ENCODE measurements at places on chromosomes 12 and 14.

DNA sequence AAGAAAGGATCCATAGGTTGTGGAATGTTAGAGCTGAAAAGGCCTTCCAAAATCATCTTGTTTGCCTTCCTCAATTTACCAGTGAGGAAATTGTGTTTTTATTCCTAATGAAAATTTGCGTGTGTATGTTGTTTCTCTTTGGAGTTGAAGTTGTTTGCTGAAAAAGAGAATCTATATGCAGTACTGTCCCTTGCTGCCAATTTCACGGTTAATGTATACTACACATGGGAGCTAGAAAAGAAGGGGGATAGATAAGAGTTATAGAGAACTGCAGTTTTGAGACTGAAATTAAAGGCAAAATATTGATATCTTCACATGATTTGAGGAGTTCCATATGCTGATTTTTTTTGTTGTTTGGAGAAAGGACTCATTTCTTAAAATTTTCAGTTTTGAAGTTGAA lies 62.0 kb upstream of the LRTM2 start:
- no peak for DNase-seq

- no peak for DNase-seq
These were observed 735 bp downstream of the ASPG start for GRCh38 chr14:104086210-104086660.

GRCh38 chr12:96091833-96092232 lies 56.4 kb upstream of the LTA4H start:
- no peak for DNase-seq

GRCh38 chr12:52818388-52818787 lies 4.5 kb upstream of the KRT4 start:
- DNase-seq = no peak

DNA sequence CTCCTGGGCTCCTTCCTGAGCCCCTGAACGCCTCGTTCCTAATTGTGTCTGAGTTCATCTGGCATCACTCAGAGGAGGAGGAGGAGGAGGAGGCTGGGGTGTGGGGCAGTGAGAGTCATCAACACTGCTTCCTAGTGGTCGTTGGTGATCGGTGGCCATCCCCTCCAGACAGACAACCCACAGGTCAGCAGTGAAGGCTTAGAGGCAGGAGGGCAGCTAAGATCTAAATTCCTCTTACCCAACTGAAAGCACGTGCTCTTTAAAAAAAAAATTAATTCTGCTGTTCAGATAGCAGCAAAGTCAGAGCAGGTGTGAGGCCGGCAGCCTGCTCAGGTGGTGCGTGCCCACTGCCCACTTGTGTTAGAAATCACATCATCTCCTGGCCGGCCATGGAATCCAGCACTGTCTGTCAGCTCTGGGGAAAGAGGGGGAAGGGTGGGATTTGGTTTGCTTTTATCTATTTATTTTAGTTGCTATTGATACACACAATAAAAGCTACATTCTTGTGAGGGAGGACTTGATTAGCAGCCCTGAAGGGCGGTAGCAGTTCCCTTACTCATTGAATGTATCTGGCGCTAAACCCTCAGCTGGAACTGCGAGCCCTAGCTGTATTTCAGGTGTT lies 46.6 kb downstream of the PPP2R5C start:
- DNase-seq = no peak

DNA sequence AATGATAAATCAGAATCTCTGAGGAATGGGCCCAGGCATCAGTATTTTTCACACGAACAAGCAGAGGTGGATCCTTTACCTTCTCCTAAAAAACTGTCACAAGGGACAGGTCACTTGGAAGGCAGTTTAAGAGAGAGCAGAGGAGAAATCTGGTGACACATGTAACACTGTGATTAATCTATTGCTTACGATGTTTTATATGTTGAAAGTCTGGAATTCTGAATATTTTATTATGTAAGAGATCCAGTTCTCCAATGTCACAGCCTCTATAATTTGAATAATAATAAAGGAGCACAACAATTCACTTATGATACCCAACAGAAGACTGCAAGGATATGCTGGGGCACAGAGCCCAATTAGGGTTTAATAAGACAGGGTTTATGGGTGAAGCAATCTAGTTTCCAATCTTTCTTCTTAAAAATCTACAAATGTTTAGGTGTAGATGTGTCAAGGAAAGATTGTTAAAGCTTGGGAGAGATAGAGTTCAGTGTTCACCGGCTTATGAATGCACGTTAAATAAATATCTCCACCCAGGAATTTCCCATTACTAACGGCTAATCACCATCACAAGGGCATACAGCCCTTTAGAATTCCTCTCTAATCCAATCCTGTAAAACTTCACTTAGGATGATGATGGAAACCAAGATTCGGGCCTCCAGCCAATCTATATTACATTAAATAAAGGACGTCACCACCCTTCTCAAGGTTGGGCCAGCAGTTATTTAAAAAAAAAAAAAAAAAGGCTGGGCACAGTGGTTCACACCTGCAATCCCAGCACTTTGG lies 23.4 kb downstream of the DUSP16 start:
- no peak for DNase-seq

GRCh38 chr14:77284466-77284865 lies 13.5 kb upstream of the NGB start:
- DNase-seq = no peak

- DNase-seq = no peak
These were observed 23.0 kb upstream of the KCNJ8 start for GRCh38 chr12:21797539-21797938.

Measured in activated T-cell treated with anti-CD3 and anti-CD28 coated beads, Interleukin-2, amount 50 U/mL, for 4 hours (primary cell).